ENCODE measurements at places on chromosomes 16 and 17.

GRCh38 chr17:11140501-11140900 lies 100.5 kb upstream of the SHISA6 start:
- no peak for DNase-seq

GRCh38 chr17:80545499-80545826 lies 825 bp downstream of the RPTOR start:
- no peak for DNase-seq

DNA sequence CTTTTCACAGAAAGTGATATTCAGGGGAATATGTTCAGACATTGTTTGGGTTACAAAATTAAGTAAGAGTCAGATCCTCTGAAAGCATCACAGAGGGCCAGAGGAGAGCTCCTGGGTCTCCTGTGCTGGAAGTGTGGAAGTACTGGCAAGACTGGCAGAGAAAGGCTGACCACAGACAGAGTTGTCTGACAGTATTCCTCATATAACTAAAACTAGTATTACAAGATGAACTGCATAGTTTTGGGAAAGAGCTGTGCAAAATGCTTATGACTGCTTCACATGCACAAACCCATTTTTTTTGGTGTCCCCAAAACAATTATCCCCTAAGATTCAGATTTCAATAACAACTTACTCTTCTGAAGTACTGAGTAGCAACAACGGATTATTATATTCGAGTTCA lies 35.2 kb downstream of the N4BP1 start:
- DNase-seq, result no peak

GRCh38 chr16:4407543-4408322 lies 8.7 kb downstream of the CORO7 start:
- DNase-seq, result peak; percentile 86

DNA sequence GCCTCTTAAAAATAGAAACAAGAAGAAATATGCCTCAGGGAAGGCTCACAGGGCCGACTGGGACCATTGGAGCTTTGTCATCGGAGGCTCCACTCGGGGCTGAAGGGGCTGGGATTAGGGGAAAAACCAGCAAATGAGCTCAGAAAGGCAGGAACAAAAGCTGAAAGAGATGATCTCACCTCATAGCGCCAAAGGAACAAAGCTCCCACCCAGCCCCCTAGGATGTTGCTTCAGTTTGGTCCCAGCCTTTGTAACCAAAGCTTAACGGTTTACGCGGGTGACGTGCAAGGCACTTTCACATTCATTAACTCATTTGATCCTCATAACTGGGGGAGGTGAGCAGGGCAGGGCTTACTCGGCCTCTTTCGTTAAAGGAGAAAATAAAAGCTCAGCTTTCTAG lies 168.5 kb upstream of the DYNLRB2 start:
- no peak for DNase-seq

DNA sequence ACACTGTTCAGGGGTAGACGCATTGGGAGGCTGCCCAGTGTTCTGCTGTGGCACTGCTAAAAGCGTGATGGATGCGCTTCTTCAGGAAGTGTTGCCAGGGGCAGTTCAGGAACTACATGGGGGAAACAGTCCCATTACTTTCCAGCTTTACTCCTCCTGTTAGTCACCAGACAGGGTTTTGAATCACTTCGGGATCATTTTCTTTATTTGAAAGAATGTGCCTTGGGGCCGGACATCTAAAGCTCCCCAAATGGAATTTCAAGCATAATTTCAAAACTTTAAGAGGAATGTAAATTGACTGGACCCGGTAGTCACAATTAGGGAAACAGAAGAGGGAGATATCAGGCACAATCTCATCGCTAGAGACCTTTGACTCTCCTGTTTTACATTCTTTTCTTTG lies 1.3 kb upstream of the KRTAP2-1 start:
- peak; percentile 91 for DNase-seq

DNA sequence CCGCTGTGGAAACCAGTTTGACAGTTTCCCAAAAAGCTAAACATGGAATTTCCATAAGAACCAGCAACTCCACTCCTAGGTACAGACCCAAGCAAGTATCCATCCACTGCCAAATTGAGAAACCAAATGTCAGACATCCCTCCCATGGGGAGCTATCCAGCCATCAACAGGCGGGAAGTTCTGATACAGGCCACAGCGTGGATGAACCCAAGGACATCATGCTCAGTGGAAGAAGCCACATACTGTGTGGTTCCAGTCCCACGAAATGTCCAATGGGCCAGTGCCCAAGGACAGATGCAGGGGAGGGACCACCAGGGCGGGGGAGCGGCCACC lies 12.6 kb upstream of the BAIAP2 start:
- no peak for DNase-seq

All from HFFc6 (cell line).